ENCODE measurements at places on chromosomes 4 and X. TPM values are rescaled to one million over a fixed set of nuclear protein-coding genes. Genes with fewer than 3 reads are reported as not detected.

The GLRA3 gene
- not detected for total RNA-seq

The SMIM10 gene
- total RNA-seq = 2.2 TPM

The NAP1L3 gene
- total RNA-seq = 0.11 TPM

The GRK4 gene
- 4.6 TPM for total RNA-seq

The P2RY8 gene
- not detected for total RNA-seq

The FAM47A gene
- total RNA-seq = not detected

The GC gene
- total RNA-seq = not detected

The CXCL13 gene
- total RNA-seq = not detected

The EFHC2 gene
- not detected for total RNA-seq

The PHKA2 gene
- total RNA-seq = 13.0 TPM

GRCh38 chr4:173418639-173419038, 19.7 kb upstream of the SCRG1 start:
- peak; percentile 35 for DNase-seq

- DNase-seq = no peak
Measured at GRCh38 chrX:140433582-140433981, 71.3 kb downstream of the SOX3 start.

DNA sequence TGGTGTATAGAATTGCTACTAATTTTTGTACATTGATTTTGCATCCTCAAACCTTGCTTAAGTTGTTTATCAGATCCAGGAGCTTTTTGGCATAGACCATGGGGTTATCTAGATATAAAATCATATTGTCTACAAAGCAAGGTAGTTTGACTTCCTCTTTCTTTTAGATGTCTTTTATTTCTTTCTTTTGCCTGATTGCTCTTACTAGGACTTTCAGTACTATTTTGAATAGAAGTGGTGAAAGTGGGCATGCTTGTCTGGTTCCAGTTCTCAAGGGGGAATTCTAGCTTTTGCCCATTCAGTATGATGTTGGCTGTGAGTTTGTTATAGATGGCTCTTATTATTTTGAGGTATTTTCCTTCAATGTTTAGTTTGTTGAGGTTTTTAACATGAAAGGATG, 187.9 kb upstream of the LCORL start:
- no peak for DNase-seq

DNA sequence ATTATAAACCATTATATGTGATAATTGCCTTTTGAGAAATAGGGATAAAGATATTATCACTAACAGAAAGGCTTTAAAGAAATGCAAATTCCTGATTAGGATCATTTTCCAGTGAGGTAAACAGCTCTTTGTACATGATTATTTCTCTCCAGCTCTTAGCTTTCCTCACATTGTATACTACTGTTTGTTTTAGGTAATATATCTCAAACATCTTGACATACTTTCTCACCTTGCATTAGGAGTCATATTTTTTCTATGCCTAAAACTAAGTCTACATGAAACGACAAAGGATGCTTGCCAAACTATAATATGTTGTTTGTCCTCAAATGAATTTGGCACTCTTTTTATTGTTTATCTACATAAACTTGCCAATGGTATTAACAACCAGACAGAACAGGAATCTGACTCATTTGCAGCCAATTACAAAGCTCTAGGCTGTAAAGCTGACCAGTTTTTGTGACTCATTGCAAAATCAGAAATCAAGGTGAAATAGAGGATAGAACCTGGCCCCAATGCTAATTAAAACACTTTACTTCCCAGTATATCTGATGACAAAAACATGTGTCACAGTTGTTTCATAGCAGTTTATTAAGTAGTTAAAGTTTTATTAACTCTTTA, 107.0 kb downstream of the IQCM start:
- DNase-seq = no peak

DNA sequence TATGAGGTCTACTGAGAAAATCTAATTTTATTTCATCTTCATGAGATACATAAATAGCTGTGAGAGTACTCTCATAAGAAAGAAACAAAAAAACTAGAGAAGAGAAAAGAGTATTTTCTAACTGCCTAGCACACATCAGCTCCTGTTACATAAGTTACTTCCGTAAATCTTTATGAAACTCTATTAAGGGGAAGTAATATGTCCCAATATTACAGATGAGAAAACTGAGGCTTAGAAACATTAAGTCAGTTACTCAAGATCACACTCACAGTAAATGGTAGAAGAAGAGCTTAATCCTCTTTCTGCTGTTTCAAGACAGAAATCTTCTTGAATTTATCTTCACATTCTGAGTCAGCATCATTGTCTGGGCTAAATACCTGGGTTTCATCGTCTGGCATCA, 164.1 kb downstream of the DTHD1 start:
- no peak for DNase-seq

DNA sequence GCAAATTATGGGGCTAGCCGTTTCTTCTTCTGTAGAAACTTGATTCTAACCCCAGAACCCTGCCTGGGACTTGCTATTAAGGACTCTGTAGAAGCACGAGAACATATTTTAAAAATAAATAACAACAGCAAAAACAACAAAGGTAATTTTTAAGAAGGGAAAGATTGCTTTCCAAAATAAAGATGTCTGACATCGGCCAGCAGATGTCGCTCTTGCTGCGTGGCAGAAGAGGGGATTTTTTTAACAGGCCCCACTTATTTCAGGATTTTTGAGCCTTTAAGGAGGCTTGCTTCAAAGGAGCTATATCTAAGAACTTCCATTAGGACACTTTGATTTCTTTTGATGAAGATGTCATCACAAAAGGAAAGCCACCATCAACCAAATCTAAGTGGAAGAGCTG, 62.8 kb upstream of the EGFL6 start:
- DNase-seq = peak; percentile 11

DNA sequence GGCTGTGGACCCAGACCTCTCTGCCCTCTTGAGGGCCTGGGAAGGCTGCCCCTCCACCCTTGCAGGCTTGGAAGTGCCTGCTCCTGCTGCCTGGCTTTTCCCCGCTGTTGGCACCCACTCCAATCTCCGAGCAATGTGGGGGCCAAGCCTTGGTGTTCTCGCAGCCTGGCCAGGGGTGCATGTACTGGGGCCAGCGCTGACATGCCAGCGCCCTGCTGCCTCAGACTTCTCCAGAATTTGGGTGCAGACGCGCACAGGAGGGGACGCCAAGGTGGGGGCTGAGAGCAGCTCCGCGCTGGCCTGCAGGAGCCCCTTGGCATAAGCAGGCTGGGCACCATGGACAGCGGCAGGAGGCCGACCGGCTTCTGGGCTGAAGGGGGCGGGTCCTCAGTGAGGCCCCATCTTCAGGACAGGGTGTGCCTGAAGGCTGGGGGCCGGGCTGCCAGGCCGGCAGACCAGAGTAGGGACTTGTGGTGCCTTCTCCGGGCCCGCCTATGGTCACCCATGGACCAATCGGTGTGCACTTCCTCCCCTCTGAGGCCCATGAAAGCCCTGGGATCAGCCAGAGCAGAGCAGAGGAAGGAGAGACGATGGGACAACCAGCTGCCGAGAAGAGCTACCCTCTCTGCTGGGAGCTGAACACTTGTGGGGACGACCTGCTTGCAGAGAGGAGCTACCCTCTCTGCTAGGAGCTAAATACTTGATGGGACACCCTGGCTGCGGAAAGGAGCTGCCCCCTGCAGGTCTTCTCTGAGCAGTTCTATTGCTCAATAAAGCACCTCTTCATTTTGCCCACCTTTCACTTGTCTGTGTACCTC, 118.3 kb downstream of the DNAAF6 start:
- no peak for DNase-seq

DNA sequence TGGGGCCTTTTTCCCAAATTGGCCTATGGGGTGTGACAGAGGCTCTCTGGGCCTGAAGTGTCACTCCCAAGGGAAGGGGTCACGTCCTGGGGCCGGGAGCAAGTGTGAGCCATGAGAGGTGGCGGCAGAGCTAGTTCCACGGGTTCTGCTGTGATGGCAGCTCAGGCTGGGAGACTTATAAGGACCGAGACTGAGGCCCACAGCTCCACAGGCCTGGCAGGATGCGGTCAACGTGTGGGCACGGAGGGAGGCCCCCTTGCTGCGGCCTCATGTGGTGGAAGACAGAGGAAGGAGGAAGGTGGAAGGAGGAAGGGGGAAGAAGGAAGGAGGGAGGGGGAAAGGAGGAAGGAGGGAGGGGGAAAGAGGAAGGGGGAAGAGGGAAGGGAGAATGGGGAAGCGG, 7.2 kb upstream of the CPLX1 start:
- DNase-seq = no peak

DNA sequence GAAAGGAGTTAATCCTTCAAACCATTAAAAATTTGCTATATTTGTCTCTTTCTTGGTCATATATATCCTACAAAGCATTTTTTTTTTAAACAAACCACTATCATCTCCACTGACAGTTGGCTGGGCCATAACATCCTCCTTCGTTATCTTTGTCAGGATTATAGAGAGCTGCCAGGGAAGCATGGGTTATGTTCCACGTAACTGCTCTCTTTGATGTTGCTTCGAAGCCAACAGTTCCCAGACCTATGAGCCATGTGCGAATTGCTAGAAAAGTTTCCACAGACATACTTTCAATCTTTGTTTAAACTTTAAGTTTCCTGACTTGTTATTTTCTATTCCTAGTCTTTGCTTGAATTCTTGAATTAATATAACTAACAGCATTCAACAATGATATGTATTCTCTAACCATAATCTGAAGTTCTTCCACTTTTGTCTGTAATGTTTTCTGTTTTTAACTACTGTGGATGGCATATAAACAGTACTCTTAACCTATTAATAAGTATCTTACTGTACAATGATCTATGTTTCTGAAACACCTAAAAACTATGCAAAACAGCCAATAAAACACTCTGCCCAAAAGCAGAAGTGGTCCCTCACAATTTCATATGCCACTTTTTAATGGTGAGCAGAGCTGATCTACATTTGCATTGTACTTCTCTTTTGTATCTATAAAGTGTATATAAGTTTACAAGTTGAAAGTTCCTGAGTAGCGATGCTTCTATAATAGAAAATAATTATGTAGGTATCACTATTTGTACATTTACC, 37.9 kb downstream of the EREG start:
- DNase-seq = no peak

DNA sequence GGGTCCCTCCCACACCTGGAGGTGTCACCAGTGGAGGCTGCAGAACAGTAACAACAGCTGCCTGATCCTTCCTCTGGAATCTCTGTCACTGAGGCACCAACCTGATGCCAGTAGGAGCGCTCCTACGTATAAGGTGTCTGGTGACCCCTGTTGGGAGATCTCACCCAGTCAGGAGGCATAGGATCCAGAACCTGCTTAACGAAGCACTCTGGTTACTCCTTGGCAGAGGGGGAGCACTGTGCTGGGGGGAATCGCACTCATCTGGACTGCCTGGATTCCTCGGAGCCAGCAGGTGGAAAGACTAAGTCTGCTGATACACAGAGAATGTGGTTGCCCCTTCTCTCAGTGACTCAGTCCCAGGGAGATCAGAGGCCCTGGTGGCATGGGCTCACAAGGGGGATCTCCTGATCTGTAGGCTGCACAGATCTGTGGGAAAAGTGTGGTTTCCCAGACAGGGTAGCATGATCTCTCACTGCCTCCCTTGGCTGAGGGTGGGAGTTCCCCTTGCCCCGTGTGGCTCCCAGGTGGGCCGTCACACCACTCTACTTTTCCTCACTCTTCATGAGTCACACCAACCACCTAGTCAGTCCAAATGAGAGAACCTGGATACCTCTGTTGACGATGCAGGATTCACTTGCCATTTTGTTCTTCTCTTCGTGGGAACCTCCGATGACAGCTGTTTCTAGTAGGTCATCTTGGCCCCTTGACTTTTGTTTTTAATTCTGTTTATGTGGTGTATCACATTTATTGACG, 305.9 kb downstream of the IDS start:
- no peak for DNase-seq

DNA sequence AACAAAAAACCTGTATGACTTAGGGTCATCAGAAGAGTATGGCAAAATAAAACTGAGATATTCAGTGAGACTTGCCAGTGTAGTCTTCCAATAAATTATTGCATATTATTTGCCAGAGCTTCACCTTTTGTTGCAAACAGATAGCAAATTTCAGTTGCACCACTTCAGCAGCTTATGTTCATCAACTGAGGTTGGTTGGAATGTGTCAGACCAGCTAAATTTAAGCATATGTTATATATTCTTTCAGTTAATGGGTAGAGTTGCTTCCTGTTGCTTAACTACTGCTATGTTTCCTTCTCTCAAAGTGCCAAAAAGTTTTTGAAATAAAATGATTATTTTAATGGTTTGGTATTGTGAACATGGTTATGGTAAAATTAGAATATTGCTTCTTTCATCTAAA, 61.5 kb downstream of the GALNT7 start:
- no peak for DNase-seq

GRCh38 chr4:28357990-28358389, 1497.3 kb downstream of the STIM2 start:
- DNase-seq = no peak

- no peak for DNase-seq
Measured at GRCh38 chr4:52369649-52370048, 289.5 kb downstream of the USP46 start.

DNA sequence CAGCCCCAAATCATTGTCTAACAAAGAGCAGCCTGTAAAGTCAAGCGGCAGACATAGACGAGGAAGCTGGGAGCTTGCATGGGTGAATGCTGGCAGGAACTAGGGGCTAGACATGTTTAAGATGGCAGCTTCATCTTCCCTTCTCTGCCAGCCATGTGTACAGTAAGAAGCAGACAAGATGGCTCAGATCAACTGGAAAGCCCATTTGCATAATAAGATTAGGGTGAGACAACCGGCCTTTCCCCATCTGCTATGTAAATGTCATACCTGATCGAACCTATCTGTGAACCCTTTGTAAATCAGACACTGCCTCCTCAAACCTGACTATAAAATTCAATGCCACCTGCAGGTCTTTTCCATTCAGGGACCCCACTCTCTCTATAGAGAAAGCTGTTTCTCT, 22.8 kb upstream of the HADH start:
- no peak for DNase-seq

- no peak for DNase-seq
Measured at GRCh38 chr4:140754918-140755773, 1.0 kb downstream of the TBC1D9 start.

DNA sequence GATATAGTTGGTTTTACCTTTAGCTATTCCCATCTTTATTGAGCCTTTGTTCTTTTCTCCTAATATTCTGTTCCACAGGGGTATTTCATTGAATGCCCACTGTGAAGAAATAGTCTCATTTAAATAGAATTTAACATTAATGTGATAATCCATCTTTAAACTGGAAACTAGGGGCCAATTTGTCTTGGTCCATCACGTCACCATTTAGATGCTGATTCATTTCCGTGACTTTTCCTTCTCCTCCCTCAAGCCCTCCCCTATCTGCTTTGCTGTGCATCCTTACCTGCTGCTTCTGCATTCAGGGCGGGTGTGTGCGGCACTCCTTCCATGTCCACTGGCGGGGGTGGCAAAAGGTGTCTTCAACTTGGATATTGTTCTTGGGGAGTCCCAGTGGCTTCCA, 241.1 kb downstream of the FBXW7 start:
- no peak for DNase-seq

DNA sequence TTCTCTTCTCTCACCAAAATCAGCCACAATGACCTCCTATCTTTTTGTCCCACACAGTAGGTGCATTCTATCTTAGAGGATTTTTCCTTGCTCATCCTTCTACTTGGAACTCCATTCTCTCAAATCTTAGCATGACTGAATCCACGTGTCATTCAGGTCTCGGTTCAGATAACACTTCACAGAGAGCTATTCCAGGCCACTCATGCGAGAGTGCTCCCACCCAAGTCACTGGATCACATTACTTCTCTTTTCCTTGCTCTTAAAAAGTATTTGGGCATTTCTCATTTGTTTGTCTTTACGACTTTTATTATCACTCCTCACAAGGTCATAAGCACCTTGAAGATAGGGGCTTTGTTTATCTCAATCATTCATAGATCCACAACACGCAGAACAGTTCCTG, 647.5 kb upstream of the TENM3 start:
- DNase-seq = no peak

Measured in pulmonary artery endothelial cell (primary cell).